Tibial nerve (tissue), 4 donors: ENCODE measurements at places on chromosomes 2 and 18. TPM values are rescaled to one million over a fixed set of nuclear protein-coding genes. Genes with fewer than 3 reads are reported as not detected.

- H3K4me3 ChIP-seq = no peak overlapping the region
- no peaks in the 10 kb centered on the region for H3K36me3 ChIP-seq
- DNase-seq = no peak
Measured at GRCh38 chr2:209534228-209534627, 110.4 kb downstream of the MAP2 start.

- no peak for DNase-seq
- H3K4me1 ChIP-seq = no peaks in the 10 kb centered on the region
- H3K27me3 ChIP-seq = no peaks in the 10 kb centered on the region
- H3K4me3 ChIP-seq = no peak overlapping the region
- H3K36me3 ChIP-seq = no peaks in the 10 kb centered on the region
Measured at GRCh38 chr2:160783474-160783873, 289.9 kb upstream of the RBMS1 start.

- H3K4me1 ChIP-seq = no peaks in the 10 kb centered on the region
- no peak overlapping the region for H3K4me3 ChIP-seq
- H3K27ac ChIP-seq = no peak overlapping the region
- H3K36me3 ChIP-seq = no peaks in the 10 kb centered on the region
- no peaks in the 10 kb centered on the region for H3K27me3 ChIP-seq
Measured at GRCh38 chr2:216777637-216778273, 82.1 kb downstream of the TNP1 start.

- H3K27ac ChIP-seq = no peak overlapping the region
- H3K36me3 ChIP-seq = peaks cover 11% of the 10 kb centered on the region
- no peak for DNase-seq
- no peak overlapping the region for H3K4me3 ChIP-seq
- H3K4me1 ChIP-seq = no peaks in the 10 kb centered on the region
Measured at GRCh38 chr18:12305930-12306629, 2.0 kb upstream of the TUBB6 start.

GRCh38 chr18:9753846-9754245 lies 45.7 kb downstream of the RAB31 start:
- H3K27me3 ChIP-seq = no peaks in the 10 kb centered on the region
- no peak for DNase-seq
- no peaks in the 10 kb centered on the region for H3K4me1 ChIP-seq
- no peaks in the 10 kb centered on the region for H3K36me3 ChIP-seq
- H3K4me3 ChIP-seq = no peak overlapping the region

- no peaks in the 10 kb centered on the region for H3K27me3 ChIP-seq
- H3K4me1 ChIP-seq = no peaks in the 10 kb centered on the region
- no peaks in the 10 kb centered on the region for H3K36me3 ChIP-seq
- DNase-seq = no peak
- no peak overlapping the region for H3K27ac ChIP-seq
- H3K4me3 ChIP-seq = no peak overlapping the region
Measured at GRCh38 chr2:20172273-20173055, 52.5 kb downstream of the SDC1 start.

DNA sequence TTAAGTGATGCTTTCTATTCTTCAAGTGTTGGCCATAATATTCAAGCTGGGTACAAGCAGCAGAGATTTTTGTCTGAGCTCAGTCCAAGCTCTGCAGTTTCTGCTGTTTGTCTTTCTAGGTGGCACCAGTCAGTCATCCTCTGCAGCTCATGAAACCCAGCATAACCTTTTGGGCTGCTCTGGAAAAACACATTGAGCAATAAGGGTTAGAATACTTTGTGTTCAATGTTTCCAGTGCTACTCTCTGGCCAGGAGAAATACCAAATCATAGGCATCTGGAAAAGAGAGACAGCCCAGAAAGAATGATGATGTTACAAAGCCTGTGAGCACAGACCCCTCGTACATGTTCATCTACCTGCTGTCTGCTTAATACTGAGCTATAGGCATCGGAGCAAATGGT lies 19.5 kb upstream of the WIPF1 start:
- DNase-seq = no peak
- no peaks in the 10 kb centered on the region for H3K4me1 ChIP-seq
- no peak overlapping the region for H3K4me3 ChIP-seq

- peaks cover 66% of the 10 kb centered on the region for H3K4me1 ChIP-seq
- H3K4me3 ChIP-seq = no peak overlapping the region
- H3K27me3 ChIP-seq = no peaks in the 10 kb centered on the region
- H3K36me3 ChIP-seq = no peaks in the 10 kb centered on the region
- peak overlapping the region; percentile 74 for H3K27ac ChIP-seq
Measured at GRCh38 chr2:217733461-217733860, 269.3 kb downstream of the TNS1 start.

DNA sequence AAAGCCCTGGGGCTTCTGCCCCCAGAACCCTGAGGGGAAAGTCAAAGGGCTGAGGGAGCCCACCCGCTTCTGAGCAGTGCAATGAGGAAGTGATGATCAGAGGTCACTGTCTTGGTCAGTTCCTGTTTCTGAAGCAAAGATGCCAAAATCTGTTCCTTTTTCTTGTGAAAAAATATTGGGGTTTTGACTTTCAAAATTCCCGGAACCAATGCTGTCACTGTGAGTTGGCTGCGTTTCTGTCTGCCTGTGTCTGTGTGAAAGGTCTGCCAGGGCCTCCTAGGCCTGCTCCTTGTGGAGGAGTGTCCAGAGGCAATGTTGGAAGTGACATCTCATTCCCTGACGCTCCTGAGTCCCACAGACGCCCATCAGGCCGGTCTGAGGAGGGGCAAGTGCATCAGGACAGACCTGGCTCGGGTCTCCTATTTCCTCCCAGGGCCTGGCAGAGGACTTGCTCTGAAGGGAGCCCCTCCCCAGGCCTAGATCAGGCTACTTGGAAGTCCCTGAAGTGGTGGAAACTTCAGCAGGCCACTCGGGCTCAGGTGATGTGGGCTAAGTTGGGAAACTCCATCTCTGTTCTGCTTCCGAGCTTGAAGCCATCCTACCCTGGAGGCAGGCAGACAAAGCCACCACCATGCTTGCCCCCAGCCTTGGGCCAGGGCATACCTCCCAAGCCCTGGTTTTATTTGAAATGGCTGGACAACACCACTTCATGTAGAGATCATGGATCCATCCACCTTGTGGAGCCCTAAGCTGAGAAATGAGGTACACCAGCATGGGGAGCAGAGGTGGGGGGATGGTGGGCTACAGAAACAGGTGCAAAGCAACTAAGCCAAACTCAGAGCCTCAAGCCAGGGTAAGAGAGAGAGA lies 51.0 kb downstream of the PKDCC start:
- DNase-seq = no peak
- no peak overlapping the region for H3K4me3 ChIP-seq
- H3K36me3 ChIP-seq = no peaks in the 10 kb centered on the region
- H3K27me3 ChIP-seq = no peaks in the 10 kb centered on the region

DNA sequence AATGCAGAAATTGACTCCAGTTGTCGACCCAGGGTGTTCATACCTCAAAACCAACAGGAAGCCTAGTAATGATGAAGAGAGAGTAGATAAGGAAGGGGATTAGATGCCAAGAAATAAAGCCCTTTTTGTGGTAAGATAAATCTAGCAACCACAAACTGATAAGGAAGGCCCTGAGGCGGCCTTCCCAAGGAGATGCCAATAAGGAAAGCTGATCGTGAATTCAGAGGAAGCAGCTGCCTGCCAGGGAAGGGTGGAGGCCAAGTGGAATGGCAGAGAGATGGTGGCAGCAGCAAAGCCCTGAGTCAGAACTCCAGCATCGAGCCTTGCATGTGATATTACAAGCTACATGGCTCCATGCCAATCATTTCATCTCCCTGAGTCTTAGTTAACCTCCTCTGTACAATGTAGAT lies 126.3 kb downstream of the IRS1 start:
- H3K27me3 ChIP-seq = no peaks in the 10 kb centered on the region
- no peak overlapping the region for H3K4me3 ChIP-seq
- no peak for DNase-seq
- no peaks in the 10 kb centered on the region for H3K4me1 ChIP-seq
- H3K27ac ChIP-seq = no peak overlapping the region

GRCh38 chr2:86416146-86416545 lies 25.0 kb upstream of the KDM3A start:
- no peak overlapping the region for H3K27ac ChIP-seq
- H3K27me3 ChIP-seq = no peaks in the 10 kb centered on the region
- no peaks in the 10 kb centered on the region for H3K36me3 ChIP-seq
- H3K4me1 ChIP-seq = no peaks in the 10 kb centered on the region
- no peak for DNase-seq

- H3K4me1 ChIP-seq = peaks cover 4% of the 10 kb centered on the region
- no peak overlapping the region for H3K27ac ChIP-seq
- no peaks in the 10 kb centered on the region for H3K27me3 ChIP-seq
- H3K4me3 ChIP-seq = peak overlapping the region; percentile 45
- H3K36me3 ChIP-seq = no peaks in the 10 kb centered on the region
- DNase-seq = no peak
Measured at GRCh38 chr2:120231974-120232635, 8.9 kb upstream of the TMEM185B start.

- no peak for DNase-seq
- no peak overlapping the region for H3K4me3 ChIP-seq
- H3K4me1 ChIP-seq = no peaks in the 10 kb centered on the region
- no peaks in the 10 kb centered on the region for H3K27me3 ChIP-seq
- H3K27ac ChIP-seq = no peak overlapping the region
Measured at GRCh38 chr2:10499911-10500521, 51.9 kb upstream of the ODC1 start.

GRCh38 chr2:26840937-26841610 lies 6.9 kb upstream of the DPYSL5 start:
- no peak for DNase-seq
- no peak overlapping the region for H3K4me3 ChIP-seq
- H3K27me3 ChIP-seq = peaks cover 2% of the 10 kb centered on the region
- H3K36me3 ChIP-seq = no peaks in the 10 kb centered on the region
- no peaks in the 10 kb centered on the region for H3K4me1 ChIP-seq

DNA sequence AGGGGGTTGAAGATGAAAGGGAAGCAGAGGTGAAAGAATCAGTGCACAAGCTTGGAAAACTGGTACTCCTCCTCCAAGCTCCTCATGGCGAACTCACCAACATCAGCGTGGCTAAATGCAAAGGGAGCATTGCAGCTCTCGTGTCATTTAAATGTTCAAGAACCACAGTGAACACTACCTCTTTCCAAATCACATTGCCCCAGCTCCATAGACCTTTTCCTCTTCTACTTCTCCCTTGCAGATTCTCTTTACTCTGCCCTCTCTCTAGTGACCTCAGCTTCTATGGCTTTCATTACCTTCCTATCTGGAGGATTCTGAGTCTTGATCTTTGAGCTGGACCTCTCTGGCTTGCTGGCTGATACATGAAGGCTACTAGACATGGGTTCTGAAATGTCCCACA lies 14.3 kb downstream of the EPB41L3 start:
- no peak overlapping the region for H3K27ac ChIP-seq
- H3K4me3 ChIP-seq = no peak overlapping the region
- H3K36me3 ChIP-seq = no peaks in the 10 kb centered on the region
- peaks cover 21% of the 10 kb centered on the region for H3K4me1 ChIP-seq
- no peak for DNase-seq
- H3K27me3 ChIP-seq = no peaks in the 10 kb centered on the region

GRCh38 chr18:29123706-29124530 lies 947.0 kb upstream of the CDH2 start:
- no peaks in the 10 kb centered on the region for H3K27me3 ChIP-seq
- no peak overlapping the region for H3K27ac ChIP-seq
- DNase-seq = no peak
- no peaks in the 10 kb centered on the region for H3K36me3 ChIP-seq
- H3K4me3 ChIP-seq = no peak overlapping the region

DNA sequence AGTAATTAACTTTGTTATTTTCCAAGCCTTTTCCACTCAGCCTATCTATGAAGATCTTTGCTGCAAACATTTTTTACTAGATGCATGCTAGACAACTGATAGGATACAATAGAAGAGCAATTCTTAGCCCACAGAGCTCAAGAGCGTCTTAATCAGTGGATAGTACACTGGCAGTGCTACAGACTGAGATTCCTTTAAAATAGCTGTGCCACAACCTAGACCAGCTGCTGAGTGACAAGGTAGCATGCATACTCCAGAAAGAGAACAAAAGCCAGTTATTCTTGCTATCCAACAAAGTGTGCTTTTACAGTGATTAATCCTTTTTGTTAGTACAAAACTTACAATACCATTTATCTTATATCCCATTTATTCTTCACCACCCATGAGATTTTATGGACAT lies 507.9 kb upstream of the SYT4 start:
- DNase-seq = no peak
- H3K36me3 ChIP-seq = no peaks in the 10 kb centered on the region
- H3K27me3 ChIP-seq = no peaks in the 10 kb centered on the region
- no peaks in the 10 kb centered on the region for H3K4me1 ChIP-seq
- no peak overlapping the region for H3K4me3 ChIP-seq
- no peak overlapping the region for H3K27ac ChIP-seq

GRCh38 chr18:53735526-53735925 lies 488.9 kb downstream of the MBD2 start:
- H3K4me3 ChIP-seq = no peak overlapping the region
- H3K27ac ChIP-seq = no peak overlapping the region
- no peaks in the 10 kb centered on the region for H3K36me3 ChIP-seq
- H3K4me1 ChIP-seq = no peaks in the 10 kb centered on the region
- no peak for DNase-seq

DNA sequence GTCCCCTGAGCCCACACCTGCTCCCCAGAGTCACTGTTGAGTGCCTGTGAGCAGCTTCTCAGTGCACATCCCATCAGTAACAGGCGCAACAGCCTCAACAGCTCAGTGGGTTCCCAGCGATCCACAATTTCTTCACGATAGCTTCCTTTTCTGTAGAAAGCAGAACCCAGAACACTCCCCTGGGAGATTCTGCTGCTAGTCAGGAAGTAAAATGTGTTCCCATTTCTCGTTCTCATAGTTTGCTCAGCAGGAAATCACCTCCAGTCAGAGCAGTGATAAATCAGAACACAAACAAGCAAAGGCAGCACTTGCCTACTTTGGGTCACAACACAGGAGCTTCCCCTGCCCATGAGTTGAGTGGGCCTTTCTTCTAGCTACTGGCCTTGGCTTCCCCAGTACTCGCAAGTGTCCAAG lies 48.9 kb upstream of the ATG16L1 start:
- H3K36me3 ChIP-seq = peaks cover 27% of the 10 kb centered on the region
- DNase-seq = no peak
- no peaks in the 10 kb centered on the region for H3K4me1 ChIP-seq
- no peak overlapping the region for H3K4me3 ChIP-seq
- H3K27ac ChIP-seq = no peak overlapping the region
- no peaks in the 10 kb centered on the region for H3K27me3 ChIP-seq

GRCh38 chr18:79637921-79638909 lies 41.4 kb upstream of the CTDP1 start:
- no peak overlapping the region for H3K27ac ChIP-seq
- H3K36me3 ChIP-seq = no peaks in the 10 kb centered on the region
- no peak for DNase-seq
- H3K4me3 ChIP-seq = no peak overlapping the region

- no peaks in the 10 kb centered on the region for H3K36me3 ChIP-seq
- no peak overlapping the region for H3K4me3 ChIP-seq
- H3K4me1 ChIP-seq = no peaks in the 10 kb centered on the region
- H3K27me3 ChIP-seq = no peaks in the 10 kb centered on the region
- H3K27ac ChIP-seq = no peak overlapping the region
- DNase-seq = no peak
Measured at GRCh38 chr2:4873364-4873763, 818.8 kb upstream of the SOX11 start.

- no peak for DNase-seq
- H3K36me3 ChIP-seq = no peaks in the 10 kb centered on the region
- peaks cover 25% of the 10 kb centered on the region for H3K27me3 ChIP-seq
- no peak overlapping the region for H3K27ac ChIP-seq
- no peak overlapping the region for H3K4me3 ChIP-seq
Measured at GRCh38 chr18:22185771-22186386, 16.5 kb downstream of the GATA6 start.

Gene TAF4B
- 15.0 TPM for total RNA-seq

Gene TRAPPC12
- 152 TPM for total RNA-seq

Gene CIDEA
- 135 TPM for total RNA-seq

Gene GPBAR1
- total RNA-seq = 5.9 TPM

Gene STEAP3
- total RNA-seq = 8.0 TPM

Gene SFT2D3
- 10.7 TPM for total RNA-seq
